Thymus (tissue), 14 donors: ENCODE measurements at places on chromosomes 3 and 15.

DNA sequence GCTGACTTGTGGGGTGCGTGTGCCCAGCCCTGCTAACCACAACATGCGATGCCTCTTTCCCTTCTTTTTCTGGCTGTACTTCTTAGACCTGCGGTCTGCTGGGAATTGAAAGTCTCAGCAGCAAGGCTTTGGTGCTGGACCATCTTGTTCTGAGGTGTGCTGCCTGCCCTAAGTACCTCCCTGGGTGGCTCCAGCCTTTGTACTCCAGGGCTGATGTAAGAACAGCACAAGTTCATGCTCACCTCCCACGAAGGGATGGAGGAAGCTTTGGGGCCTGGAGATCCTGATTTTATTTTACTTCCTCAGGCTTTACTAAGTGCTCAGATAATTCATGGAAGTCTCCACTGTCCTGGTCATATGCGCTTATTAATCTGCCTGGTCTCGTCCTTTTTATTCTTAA is 28.9 kb downstream of the FAM43A start:
- no peaks in the 10 kb centered on the region for H3K4me1 ChIP-seq
- no peak overlapping the region for H3K27ac ChIP-seq
- no peaks in the 10 kb centered on the region for H3K27me3 ChIP-seq
- no peak for DNase-seq
- H3K4me3 ChIP-seq: no peak overlapping the region
- H3K36me3 ChIP-seq: no peaks in the 10 kb centered on the region

- no peaks in the 10 kb centered on the region for H3K27me3 ChIP-seq
- H3K36me3 ChIP-seq: no peaks in the 10 kb centered on the region
- no peak overlapping the region for H3K4me3 ChIP-seq
- H3K27ac ChIP-seq: no peak overlapping the region
- no peak for DNase-seq
Observed at GRCh38 chr15:84151205-84151931, 84.2 kb upstream of the GOLGA6L4 start.

- H3K27ac ChIP-seq: peak overlapping the region; percentile 68
- DNase-seq: no peak
- no peaks in the 10 kb centered on the region for H3K36me3 ChIP-seq
- H3K27me3 ChIP-seq: peaks cover 64% of the 10 kb centered on the region
Observed at GRCh38 chr3:64685800-64686445, 1.9 kb downstream of the ADAMTS9 start.

DNA sequence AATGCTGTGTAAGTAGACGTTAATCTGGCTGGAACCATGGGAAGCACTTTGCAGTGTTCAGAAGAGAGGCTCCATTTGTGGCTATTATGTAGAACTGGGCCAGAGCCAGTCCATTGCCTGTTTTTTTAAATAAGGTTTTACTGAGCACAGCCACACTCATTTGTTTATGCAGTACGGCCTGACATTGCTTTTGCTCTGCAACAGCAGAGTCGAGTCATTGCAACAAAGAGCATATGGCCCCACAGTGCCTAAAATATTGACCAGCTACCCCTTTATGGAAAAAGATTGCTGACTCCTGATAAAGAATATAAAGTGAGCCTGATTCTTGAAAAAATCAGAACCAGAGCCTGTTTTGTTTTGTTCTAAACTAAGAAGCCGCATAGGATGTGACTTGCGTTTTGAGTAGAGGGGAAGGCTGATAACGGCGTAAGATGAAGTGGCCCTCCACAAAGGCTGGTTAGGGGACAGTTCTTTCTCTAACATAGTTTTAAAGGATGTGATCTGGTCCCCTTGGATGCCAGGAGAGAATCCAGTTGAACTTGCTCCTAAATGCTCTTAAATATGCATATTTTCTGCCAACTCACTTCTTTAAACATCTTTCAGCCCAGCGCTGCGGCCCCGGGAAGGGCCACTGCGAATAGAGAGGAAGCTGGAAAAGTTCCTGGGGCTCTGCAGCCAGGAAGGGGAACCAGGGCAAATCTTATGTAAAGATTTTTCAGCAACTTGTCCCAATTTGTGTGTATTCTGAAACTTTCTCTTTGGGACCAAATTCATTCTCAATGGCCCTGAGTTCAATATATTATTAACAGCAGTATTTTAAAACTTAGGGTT is 64.5 kb downstream of the GLDN start:
- H3K4me1 ChIP-seq: no peaks in the 10 kb centered on the region
- H3K27ac ChIP-seq: no peak overlapping the region
- H3K4me3 ChIP-seq: no peak overlapping the region
- H3K36me3 ChIP-seq: no peaks in the 10 kb centered on the region
- no peak for DNase-seq

- H3K4me1 ChIP-seq: no peaks in the 10 kb centered on the region
- no peak for DNase-seq
- no peak overlapping the region for H3K4me3 ChIP-seq
- no peaks in the 10 kb centered on the region for H3K36me3 ChIP-seq
- no peak overlapping the region for H3K27ac ChIP-seq
Observed at GRCh38 chr15:75307778-75308390, 25.2 kb downstream of the GOLGA6D start.

DNA sequence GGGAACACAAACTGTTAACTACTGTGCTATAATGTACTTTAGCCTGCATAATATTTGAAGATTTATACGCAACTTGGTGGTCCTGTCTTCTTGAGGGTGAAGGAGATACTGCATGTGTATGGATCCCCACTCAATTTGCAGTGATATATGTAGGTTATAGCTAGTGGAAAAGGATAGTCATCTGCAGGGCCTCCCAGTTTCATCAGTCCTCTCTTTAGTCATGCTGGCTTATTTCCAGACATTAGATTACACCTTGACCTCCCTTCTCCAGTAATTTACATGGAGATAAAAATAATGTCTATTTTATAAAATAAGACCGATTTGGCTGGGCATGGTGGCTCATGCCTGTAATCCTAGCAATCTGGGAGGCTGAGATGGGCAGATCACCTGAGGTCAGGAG is 3.7 kb downstream of the NR1D2 start:
- H3K36me3 ChIP-seq: no peaks in the 10 kb centered on the region
- H3K27me3 ChIP-seq: peaks cover 9% of the 10 kb centered on the region
- H3K4me3 ChIP-seq: no peak overlapping the region
- H3K4me1 ChIP-seq: peaks cover 8% of the 10 kb centered on the region
- no peak overlapping the region for H3K27ac ChIP-seq
- no peak for DNase-seq
